H54 (cell line): ENCODE measurements at places on chromosomes 2 and 18.

DNA sequence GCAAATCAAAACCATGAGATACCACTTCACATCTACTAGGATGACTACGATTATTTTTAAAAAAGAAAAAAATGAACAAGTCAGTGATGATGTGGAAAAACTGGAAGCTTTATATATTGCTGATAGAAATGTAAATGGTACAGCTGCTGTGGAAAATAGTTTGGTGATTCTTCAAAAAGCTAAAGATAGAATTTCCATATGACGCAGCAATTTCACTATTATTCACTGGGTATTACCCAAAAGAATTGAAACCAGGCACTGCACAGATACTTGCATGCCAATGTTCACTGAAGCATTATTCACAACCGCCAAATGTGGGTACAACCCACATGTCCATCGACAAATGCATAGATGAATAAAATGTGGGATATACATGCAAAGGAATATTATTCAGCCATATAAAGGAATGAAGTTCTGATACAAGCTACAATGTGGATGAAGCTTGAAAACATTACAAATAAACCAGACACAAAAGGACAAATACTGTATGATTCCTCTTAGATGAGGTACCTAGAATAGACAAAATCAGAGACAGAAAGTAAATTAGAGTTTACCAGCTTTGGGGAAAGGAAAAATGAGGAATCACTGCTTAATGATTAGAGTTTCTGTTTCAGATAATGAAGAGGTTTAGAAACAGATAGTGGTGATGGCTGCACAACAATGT is 11.1 kb downstream of the RTTN start:
- DNase-seq, result no peak

DNA sequence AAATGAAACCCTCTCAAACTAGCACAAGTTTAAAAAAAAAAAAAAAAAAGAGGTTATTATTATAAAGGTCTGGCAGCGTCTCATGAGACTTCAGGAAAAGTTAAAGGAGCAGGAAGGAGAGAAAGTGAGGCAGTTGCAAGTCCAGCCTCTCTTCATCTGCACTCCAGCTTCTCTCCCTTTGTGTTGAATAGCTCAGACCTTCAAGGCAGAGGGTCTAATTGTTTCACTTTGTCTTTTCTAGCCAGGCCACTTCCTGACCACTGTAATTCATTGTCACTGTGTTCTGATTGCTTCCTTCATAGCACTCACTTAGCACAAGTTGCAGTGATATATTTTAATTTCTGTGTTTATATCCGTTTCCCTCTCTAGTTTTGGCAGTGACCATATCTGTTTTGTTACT is 99.9 kb downstream of the SPATS2L start:
- DNase-seq, result no peak

DNA sequence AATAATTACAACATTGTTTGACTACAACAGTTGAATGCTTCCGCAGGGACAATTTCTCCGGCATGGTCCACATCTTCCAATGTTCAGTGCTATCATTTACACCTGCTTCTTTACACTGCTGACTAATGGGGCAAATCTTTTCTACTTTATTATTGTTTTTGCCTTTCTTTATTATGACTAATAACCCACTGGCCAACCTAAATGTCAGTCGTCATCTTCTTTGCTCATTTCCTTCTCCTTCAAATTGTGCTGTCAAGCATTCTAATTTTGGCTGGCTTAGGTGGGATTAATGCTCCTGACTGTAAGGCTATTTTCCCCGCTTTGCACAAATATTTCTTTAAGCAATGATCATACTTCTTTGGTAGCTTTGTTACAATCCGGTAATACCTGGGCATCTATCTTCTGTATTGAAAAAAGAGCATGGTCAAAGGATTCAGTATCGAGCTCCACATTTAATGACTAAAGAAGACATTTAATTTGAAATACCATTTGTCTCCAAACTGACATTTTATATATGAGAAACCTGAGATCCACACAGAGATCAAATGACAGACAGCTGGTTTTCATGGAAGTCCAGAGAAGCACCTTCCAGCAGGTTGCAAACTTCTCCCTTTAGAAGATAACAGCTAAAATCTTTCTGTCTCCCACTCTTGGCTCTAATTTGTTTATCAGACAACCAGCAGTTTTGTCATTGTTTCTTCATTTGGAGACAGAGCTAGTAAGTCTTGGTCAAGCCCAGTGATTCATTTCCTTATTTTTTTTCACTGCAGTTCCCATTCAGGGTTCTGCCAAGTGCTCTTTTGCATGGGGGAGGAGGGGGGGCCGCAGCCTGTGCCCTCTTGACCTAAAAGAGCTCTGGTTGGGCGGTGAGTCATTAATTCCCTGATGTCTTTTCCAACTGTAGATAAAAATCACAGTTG is 132.9 kb downstream of the SOCS6 start:
- DNase-seq, result peak; percentile 37

GRCh38 chr2:209584915-209585314 is 161.1 kb downstream of the MAP2 start:
- no peak for DNase-seq

GRCh38 chr2:234492717-234493485 is 4.0 kb downstream of the ARL4C start:
- DNase-seq, result no peak

DNA sequence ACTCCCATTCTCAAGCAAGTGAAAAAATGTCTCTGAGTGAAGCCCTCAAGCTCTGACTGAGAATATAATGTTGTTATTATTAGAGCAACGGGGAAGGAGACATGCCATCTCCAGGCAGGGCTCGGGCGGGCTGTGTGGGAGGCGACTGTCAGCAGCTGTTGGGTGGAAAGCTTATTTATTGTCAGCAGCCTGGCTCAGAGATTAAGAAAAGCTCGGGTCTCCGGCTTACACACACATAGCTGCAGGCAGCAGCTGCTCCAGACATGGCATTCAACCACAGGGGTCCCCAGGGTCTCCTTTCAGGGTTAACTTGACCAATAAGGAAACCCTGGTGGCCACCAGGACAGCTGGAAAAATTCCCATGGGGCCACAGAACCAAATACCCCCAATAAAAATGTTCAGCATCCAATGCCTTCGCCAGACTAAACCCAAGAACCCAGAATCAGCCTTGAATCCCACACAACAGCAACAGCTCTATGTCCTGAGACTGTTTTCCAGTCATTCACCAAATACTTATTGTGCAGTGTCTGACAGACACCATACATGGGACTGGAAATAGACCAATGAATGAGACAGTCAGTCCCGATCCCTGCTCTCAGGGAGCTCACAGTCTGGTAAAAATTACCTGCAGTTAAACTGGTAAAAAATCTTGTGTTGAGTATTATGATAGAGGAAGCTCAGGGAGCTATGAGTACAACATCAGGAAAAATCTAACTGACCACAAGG is 70.5 kb upstream of the RTN4 start:
- DNase-seq, result no peak

DNA sequence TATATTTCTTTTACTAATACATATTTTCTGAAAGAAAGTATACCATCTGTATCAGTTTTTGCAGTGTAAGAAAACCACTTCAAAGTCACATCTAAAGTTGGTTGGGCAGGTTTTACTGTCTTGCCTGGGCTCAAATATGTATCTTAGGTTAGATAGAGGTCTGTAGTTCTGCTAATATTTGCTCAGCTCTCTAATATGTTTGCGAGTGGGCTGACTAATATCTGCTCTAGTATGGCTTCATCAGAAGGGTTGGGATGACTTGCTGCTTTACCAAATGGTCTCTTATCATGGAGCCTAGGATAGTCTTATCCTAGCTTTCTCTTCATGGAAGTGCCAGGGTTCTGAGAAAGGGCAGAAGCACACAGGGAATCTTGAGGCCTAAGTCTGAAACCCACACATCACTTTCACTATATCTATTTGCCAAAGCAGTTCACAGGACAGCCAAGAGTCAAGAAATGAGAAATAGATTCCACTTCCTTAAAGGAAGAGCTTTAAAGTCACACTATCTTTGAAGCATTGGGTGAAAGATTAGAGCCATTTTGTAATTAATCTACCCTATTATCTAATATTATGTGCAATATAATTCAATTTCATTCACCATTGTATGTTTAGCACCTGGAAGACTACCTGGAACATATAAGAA is 610.0 kb downstream of the KCNJ3 start:
- DNase-seq, result no peak

- no peak for DNase-seq
Measured at GRCh38 chr2:235541838-235542549, 48.2 kb downstream of the AGAP1 start.
